Pons (tissue), 1 donor: ENCODE measurements at places on chromosomes 3 and 15.

DNA sequence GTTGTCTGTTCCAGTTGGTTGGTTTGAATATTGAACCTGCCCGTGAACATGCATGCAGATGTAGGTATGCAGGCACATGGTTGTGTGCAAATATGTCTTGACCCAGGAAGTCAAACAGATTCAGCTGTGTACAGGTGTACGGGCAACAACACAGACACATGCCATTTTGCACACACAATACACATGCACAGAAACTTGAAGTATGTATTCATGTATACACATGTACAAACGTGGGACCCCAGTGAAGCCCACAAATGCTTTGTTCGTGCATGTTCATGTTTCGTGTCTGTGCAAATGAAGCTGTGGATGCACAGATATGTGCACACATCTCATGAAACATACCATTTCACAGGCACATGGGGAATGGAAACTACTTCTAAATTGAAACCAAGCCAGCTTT, 30.7 kb downstream of the IDH3A start:
- no peak for DNase-seq

DNA sequence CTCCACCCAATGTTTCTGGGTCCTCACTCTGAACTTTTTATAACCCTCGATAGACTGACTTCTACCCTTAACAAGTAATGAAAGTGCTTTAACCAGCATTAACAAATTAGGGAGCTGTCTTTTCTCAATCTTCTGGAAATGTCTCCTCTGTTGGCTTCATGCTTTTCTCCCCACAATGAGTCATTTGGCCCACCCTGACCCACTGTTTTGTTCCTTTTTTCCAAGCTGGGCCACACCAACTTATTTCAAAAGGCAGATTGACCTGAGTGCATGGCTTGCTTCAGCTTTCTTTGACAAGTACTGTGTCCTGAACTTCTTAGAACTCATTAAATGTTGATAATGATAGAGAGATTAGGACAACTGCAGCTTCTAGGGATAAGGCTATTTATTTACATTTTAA, 199.6 kb upstream of the SEMA6D start:
- no peak for DNase-seq

DNA sequence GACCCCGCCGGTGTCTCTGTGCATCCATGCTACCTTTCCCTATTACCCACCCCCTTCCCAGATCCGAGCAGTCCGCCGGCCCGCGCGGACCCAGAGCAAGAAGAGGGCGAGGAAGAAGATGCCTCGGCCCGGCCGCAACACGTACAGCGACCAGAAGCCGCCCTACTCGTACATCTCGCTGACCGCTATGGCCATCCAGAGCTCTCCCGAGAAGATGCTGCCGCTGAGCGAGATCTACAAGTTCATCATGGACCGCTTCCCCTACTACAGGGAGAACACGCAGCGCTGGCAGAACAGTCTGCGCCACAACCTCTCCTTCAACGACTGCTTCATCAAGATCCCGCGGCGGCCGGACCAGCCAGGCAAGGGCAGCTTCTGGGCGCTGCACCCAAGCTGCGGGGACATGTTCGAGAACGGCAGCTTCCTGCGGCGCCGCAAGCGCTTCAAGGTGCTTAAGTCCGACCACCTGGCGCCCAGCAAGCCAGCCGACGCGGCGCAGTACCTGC, 788 bp downstream of the FOXB1 start:
- no peak for DNase-seq

DNA sequence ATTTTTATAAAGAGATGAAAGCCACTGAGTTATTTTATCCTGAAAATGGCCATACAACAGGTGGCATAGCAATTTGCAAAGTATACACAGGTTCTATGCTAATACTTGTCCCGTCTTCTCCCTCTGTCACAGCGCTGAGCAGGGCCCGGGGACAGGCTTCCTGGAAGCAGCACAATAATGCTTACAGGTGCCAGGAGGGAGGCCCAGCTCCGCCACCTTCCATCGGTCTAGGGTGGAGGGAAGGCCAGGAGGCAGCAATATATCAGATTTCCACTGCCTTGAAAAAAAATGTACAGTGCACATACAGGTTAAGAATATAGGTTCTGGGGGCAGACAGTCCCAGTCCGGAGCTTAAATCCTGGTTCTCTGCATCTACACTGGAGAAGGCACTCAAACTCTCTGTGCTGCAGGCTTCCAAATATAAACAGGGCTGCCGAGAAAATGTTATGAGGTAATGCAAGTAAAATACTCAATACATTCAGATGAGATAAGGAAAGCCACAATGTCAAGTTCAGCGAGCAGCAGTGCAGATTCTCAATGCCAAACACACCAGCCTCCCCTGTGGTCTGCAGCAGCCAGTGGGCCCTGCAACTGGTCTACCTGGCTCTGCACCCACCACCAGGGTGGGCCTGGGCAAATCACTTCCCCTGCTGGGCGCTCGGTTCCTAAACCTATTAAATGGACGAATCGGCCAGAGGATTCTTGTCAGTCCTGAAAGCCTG, 189.6 kb downstream of the XXYLT1 start:
- no peak for DNase-seq

GRCh38 chr15:41020829-41021228, 67.6 kb downstream of the CHAC1 start:
- DNase-seq: peak; percentile 12

GRCh38 chr3:4320096-4320911, 17.1 kb downstream of the SETMAR start:
- no peak for DNase-seq

DNA sequence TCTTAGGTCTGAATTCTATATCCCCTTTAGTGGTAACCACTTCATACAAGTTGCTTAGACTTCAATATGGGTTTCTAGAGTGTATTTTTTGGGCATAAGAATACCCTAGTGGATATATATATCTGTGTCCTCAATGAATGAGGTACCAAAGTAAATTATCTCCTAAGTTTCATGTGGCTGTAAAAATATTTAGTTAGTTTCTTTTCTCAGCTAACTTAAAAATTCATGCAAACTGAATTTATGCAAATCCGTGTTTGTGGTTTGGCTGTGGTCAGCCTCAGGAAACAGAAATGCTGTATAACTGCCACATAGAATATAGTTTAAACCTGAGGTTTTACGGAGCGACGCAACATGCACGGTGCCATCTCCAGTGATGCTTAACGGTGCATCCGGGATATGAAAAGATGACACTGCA, 80.3 kb downstream of the PEX5L start:
- no peak for DNase-seq

DNA sequence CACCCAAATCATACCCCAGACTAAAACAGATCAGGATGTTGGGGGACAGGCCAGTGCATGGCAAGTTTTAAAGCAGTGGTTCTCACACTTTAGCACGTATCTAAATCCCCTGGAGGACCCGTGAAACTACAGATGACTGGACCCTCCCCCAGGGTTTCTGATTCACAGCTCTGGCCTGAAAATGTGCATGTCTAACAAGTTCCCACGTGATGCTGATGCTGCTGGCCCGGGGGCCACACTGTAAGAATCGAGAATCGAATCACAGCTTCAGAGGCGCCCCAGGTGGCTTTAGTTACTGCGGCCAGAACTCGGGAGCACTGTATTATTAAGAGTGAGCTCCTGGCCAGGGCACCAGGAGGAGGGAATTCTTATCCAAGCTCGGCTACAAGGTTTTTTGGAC, 11.6 kb downstream of the ADAMTS17 start:
- no peak for DNase-seq

GRCh38 chr3:17847156-17847555, 104.7 kb upstream of the TBC1D5 start:
- no peak for DNase-seq

DNA sequence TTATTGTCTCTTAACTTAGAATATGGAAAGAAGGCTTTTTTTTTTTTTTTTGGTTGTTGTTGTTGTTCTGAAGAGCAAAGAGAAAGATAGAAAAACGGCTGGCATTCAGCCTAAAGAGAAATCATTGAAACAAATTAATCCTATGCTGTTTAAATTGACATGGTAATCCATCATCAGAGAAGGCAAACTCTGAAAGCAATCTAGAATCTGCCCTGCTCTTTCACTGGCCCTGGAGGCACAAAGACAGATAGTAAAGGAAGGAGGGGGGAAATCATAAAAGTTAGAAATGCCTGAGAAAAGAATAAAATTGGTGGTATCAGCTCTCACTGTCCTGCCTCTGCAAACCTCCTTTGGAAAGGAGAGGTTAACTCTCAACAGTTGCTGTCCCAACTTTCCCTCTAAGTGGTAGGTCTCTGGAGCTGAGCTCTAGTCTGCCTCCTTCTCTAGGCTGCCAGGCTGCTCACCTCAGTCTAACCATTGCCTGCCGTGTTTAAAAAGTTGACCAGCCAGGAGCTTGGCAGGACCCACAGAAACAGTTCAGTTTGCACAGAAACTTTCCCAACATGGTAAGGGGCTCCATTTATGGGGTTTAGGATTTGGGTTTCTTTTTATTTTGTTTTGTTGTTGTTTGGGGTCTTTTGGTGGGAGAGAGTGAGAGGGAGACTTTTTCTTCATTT, 13.4 kb upstream of the NR2F2 start:
- no peak for DNase-seq
